ENCODE measurements at places on chromosomes 2 and 18.

DNA sequence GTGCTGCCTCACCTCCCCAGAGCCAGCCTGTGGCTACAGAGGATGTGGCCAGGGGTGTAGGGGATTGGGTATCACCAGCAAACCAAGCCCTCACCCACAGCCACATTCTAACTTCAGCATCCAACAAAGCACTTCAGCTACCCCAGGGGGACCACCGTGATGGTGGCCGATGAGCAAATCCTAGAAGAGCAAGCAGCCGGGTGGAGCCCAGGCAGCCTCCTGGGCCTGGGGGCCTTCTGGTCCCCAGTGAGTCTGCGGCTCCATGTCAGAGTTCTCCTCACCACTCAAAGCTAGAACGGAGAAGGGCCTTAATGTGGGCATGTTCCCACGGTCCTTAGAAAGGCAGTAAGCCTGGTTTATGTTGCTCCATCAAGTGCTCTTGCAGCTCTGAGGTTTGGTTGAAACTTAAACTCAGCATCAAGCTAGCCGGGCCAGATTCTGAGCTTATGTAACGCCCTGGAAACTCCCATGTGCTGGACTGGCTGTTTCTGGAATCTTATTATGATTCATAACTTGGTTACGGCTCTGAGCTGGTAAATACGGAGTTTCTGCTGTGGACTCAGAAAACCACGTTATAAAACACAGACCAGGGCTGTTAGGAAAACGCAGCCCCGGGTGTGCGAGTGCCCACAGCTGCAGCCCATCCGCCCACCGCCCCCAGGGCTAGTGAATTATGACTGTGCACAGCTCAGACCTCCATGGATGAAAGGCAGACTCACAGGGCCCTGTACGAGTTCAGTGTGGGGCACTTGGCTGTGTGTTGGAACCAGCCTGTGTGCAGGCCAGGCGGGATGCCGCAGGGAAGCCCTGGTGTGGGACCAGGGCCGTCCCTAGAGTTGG is 99.8 kb downstream of the SEPTIN10 start:
- peak; percentile 92 for DNase-seq

DNA sequence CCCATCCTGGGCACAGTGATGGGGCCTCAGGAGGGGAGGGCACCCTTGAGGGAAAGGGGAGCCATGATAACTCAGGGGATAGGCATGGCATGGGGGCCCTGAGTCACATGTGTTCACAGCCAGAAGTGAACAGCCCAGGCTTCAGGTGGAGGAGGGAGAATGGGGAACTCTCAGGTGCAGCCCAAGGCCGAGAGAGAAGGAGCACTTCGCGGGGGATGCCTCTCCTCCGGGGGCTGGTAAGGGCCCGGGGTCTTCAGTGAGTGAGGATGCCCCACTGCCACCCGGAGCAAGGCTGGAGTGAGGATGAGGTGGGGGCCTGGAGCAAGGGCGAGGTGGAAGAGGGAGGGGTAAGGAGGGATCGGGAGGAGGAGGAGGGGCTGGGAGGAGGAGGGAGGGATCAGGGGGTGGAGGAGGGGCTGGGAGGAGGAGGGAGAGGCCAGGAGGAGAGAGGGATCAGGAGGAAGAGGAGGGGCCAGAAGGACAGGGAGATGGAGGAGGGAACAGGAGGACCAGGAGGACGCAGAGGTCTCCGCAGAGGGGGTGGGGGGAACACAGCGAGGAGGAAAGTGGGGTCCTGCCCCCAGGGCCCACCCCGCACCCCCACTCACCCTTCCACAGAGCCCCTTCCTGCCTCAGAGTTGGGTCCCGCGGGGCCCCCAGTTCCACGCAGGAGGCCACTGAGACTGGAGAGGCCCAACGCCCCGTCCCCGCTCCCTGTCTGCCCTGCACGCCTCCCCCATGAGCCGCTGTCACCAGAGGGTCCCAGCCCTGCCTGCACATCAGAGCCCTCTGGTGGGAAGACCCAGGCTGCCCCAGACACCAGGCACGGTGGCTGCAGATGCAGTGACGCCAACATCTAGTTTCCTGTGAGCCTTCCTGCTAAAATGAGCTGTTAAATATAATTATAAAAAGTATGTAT is 42.8 kb downstream of the RAMP1 start:
- DNase-seq = no peak

DNA sequence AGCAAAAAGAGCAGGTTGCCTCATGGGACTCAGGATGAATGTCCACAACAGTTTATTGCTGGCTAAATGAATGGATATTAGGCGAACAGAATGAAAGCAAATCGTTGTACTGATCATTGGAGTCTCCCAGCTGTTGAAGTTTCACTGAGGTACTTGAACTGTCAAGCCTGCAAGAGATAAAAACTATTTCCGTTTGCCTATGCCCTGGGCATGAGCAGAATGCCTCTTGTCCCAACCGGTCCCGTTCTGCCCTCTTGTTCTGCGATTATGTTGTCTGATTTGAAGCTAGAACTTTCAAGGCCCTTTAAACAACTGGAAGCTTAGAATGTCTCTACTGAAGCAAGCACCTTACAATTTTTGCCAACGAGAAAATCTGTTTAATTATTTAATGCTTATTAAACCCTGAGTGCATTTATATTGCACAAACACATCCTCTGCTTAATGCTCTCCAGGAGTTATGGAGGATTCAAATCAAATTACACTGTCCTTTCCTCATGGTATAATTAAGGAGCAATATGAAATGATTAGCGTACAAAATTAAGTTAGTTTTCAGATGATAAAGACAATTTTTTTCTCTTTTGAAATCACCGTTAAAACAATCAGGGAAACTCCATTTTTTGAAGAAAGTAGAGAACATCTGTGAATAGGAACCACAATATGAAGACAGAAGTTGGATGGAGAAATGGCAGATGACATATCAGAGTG is 17.7 kb downstream of the QPCT start:
- DNase-seq = no peak

DNA sequence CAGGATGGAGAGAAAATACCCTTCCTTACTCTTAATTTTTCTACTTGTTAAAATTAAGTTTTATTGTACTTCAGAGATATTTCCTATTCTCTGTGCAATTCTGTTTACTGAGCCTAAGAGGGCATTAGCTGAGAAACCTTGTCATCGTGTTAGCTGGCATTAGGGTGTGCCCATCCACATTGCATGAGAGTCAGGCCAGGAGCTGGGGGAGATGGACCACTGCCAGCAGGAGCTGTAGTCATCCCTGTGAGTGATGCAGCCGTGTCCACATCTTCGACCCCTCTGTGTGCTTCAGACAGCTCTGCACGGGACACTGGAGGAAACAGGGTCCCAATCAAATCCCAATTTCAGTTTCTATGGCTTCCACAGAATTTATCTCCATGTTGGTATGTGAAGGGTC is 34.2 kb downstream of the ABCA12 start:
- no peak for DNase-seq

DNA sequence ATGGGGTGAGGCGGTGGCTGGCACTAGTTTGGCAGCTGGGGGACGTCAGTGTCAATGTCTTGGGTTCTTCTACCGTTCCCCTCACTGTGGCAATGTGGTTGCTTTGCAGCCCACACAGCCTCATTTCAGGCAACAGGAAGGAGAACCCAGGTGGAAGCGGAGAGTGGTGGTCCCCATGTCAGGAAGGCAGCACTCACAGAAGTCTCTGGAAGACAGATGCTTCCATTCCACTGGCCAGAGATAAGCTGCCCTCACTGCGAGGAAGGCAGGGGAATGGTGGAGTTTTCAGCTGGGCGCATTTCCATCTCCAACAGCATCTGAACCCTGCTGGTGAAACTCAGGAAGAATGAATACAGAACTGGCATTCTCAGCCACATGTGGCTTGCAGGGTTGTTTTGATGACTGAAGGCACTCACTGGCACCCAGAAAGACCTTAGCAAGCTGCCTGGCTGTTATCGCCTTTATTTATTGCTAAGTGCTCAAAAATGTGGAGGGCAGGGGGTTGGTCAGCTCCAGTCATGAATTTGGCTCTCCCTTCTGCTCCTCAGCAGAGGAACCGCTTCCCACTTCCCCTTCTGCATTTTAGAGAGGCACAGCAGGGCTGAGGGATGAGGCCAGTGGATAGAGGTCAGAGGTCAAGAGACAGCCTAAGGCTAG is 19.4 kb downstream of the KCNIP3 start:
- DNase-seq = peak; percentile 50

GRCh38 chr2:68796295-68796905 is 61.8 kb downstream of the ARHGAP25 start:
- DNase-seq = no peak

- DNase-seq = no peak
Observed at GRCh38 chr18:11960743-11961380, 20.4 kb upstream of the IMPA2 start.

GRCh38 chr2:194363878-194364277 is 1293.1 kb upstream of the SLC39A10 start:
- no peak for DNase-seq

GRCh38 chr2:31317396-31317795 is 83.4 kb downstream of the EHD3 start:
- DNase-seq = no peak

GRCh38 chr2:208255557-208256106 is 761 bp upstream of the IDH1 start:
- DNase-seq = no peak

DNA sequence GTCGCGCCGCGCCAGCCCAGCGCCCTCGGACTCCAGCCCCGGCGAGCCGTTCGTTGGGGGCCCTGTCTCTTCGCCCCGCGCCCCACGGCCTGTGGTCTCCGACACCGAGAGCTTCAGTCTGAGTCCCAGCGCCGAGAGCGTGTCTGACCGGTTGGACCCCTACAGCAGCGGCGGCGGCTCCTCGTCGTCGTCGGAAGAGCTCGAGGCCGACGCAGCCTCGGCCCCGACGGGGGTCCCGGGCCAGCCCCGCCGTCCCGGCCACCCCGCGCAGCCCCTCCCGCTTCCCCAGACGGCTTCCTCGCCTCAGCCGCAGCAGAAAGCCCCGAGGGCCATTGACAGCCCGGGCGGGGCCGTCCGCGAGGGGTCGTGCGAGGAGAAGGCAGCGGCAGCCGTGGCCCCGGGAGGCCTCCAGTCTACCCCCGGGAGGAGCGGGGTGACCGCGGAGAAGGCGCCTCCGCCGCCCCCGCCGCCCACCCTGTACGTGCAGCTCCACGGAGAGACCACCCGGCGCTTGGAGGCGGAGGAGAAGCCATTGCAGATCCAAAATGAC is 1.4 kb downstream of the PHLPP1 start:
- DNase-seq = peak; percentile 9

DNA sequence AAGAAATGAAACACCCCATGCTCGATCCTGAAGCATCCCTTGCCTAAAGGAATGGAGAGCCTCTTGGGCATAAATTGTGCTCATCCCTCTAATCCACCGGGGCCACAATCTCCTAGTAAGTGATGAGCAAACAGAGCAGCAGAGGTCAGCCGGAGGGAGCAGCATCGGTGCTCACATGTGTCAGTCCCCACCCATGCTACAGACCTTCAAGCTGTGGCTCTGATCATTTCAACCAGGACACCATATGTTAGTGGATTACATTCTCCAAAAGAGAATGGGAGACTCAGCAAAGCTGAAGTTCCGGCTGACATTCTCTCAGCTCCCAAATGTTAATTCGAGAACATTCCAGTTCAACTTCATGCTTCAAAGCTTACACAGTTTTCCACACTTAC is 75.6 kb downstream of the AAK1 start:
- DNase-seq = no peak

DNA sequence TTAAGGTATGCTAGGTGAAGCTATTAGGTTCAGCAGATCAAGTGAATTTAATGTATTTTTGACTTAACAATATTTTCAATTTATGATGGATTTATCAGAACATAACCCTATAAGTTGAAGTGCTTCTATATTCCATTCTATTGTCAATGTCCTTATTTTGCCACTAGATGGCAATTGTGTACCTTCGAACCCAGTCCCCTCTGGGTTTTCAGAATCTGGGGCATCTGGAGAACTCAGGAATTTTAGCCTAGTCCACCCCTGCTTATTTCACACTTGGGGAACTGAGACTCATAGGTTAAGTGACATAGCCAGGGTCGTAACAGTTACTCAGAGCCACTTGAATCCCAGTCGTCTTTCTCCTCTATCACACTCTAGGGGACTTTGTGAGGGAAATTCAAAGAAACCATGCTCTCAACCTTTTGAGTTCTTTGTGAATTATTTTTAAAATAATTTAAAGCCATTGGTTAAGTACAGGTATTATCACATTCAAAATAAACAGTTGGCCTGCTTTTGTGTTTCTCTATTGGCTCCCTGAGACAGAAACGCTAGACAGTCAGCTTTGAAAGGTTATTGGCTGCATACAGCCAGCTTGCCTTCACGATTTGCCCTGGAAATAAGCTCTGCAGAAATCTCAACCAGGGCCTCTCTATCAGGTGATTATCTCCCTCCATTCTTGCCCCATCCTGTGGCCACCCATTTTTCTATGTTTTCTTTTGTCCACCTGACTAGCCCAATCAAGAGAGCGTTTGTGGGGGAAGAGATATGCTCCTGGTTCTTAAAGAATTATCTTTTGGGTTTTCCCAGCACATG is 145.0 kb downstream of the TTC27 start:
- peak; percentile 71 for DNase-seq

DNA sequence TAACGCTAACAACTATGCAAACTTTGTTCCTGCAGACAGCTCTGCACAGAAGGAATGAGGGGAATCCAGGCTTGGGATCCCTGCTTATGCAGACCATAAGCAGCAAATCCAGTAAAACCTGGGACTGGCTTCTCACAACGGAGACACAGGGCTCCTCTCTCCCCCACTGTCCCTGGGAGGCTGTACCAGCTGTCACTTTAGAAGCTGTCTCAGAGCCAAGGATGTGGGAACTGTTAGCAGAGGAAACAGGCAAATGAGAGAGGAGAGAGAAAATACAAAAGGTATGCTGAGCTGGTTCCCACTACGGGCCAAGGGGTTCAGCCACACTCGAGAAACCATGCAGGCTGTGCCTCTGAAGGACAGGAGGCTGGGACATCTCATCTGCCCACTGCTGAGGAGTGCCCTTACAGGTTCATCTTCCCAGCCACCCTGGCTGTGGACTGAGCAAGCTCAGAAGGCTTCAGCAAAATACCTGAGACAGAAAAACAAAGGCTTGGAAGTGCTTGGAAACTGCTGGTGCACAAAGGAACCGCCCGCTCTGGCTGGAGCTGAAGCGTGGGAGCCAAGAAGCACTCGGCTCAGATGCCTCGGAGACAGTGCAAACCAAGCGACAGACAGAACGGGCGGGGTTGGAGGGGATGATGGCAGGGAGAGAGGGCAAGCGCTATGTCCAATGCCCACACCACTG is 72.5 kb downstream of the FAM210A start:
- DNase-seq = no peak

DNA sequence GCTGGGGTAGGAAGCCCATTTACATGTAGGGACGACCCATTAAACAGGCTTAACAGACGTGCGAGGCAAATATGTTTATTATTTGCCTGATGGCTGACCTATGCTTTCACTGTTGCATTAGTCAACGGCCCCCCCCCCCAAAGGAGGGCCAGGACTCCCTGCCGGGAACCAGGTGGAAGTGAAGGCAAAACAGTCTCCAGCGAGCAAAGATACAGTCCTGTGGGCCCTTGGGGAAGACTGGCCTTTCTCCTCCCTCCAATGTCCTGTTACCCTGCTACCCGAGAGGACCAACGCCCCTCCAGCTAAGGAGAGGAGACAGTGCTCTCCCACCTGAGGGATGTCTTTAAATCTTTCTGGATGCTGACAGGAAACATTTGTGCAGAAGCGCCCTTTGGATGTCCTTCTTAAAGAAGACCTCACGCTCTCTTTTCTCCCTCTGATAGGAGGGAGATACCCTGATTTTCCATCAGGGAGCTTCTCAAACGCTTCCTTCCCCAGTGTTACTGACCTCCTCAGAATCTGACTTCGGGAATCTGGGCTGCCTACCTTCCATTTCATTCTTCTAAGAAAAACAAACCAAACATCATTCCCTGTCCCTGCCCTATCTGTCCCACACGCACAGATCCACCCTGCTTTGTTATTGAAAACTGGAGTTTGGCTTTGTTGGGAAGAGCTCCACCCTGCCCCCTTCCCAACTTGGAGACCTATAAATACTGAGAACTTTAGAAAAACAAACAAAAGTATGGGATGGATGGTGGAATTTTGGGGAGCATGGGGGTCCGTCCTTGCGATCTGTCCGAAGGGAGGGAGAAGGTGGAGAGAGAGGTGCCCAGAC is 135.9 kb upstream of the SIX3 start:
- no peak for DNase-seq
